C1 segment of cervical spinal cord (tissue), 14 donors: ENCODE measurements at places on chromosomes 16 and 17.

GRCh38 chr16:495127-495748, 32.3 kb upstream of the CAPN15 start:
- no peak for DNase-seq

DNA sequence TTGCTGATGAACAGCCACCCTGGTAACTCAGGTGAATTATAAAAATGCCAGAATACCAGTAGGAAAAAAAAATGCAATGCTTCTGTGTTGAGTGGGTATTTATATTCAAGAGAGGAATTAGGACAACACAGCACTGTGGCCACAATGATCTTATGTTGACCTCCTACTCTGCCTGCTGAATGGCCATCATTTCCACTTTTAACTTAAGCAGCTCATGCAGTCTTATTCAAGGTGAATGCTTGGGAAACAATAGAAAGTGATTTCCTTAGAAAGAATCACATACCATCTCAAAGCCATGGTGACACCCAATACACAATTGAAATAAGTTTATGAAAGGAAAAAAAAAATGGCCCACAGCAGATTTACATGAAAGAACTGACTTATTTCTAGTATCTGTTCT, 224.0 kb downstream of the CDH8 start:
- no peak for DNase-seq

DNA sequence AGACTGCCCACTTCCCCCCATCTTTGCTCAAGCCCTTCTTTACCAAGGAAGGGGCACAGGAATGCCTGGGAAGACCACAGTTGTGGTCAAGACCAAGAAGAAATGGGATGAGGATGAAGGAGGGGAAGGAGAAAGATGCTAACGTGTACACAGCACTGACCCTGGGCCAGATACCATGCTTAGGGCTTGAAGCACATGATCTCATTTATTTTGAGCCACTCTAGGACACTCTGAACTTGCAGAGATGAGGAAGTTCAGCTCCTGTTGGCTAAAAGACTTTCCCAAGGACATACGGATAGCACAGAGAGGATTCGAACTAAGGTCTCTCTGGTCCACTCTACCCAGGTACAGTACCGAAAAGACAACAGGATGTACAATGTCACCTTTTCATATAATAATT, 42.6 kb downstream of the PIK3R5 start:
- no peak for DNase-seq

DNA sequence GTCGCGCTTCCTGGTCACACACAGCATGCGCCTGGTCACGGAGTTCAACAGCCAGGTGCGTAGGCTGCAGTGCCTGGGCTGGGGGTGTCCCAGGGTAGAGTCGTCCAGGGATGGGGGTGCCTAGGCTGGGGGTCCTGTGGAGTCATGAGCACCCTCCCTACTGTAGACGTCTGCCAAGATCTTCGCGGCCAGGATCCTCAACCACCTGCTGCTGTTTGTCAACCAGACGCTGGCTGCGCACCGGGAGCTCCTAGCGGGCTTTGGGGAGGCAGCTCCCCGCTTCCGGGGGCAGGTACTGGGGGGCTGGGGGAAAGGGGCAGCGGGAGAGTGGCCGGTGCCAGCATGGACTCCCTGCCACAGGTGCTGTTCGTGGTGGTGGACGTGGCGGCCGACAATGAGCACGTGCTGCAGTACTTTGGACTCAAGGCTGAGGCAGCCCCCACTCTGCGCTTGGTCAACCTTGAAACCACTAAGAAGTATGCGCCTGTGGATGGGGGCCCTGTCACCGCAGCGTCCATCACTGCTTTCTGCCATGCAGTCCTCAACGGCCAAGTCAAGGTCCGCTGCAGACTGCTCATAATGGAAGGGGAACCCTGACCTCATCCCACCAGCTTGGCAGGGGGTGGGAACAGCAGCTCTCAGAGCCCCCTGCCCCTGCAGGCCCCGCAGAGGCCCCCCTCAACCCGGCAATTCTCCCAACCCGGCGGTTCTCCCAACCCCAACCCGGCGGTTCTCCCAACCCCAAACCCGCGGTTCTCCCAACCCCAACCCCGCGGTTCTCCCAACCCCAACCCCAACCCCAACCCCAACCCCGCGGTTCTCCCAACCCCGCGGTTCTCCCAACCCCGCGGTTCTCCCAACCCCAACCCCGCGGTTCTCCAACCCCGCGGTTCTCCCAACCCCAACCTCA, 2.4 kb downstream of the PDIA2 start:
- no peak for DNase-seq

- DNase-seq = no peak
Measured at GRCh38 chr16:1416521-1416941, 2.0 kb upstream of the UNKL start.

- DNase-seq = no peak
Measured at GRCh38 chr16:88651989-88652761, 1.3 kb upstream of the CYBA start.

DNA sequence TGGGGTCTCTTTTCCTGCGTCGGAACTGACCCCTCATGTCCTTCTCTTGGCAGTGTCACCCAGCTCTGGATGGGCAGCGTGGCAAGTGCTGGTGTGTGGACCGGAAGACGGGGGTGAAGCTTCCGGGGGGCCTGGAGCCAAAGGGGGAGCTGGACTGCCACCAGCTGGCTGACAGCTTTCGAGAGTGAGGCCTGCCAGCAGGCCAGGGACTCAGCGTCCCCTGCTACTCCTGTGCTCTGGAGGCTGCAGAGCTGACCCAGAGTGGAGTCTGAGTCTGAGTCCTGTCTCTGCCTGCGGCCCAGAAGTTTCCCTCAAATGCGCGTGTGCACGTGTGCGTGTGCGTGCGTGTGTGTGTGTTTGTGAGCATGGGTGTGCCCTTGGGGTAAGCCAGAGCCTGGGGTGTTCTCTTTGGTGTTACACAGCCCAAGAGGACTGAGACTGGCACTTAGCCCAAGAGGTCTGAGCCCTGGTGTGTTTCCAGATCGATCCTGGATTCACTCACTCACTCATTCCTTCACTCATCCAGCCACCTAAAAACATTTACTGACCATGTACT, 13.2 kb downstream of the IGFBP4 start:
- DNase-seq = no peak

- DNase-seq = no peak
Measured at GRCh38 chr16:17435318-17435717, 35.4 kb downstream of the XYLT1 start.

- no peak for DNase-seq
Measured at GRCh38 chr16:48607056-48607825, 2.7 kb downstream of the N4BP1 start.

GRCh38 chr16:54931120-54932014, 702 bp downstream of the IRX5 start:
- no peak for DNase-seq

GRCh38 chr16:57798267-57798810, 4.0 kb downstream of the KIFC3 start:
- DNase-seq = no peak
